ENCODE measurements at places on chromosomes 12 and 14.

- DNase-seq = no peak
Measured at GRCh38 chr12:53514628-53515290, 7.5 kb upstream of the NPFF start.

DNA sequence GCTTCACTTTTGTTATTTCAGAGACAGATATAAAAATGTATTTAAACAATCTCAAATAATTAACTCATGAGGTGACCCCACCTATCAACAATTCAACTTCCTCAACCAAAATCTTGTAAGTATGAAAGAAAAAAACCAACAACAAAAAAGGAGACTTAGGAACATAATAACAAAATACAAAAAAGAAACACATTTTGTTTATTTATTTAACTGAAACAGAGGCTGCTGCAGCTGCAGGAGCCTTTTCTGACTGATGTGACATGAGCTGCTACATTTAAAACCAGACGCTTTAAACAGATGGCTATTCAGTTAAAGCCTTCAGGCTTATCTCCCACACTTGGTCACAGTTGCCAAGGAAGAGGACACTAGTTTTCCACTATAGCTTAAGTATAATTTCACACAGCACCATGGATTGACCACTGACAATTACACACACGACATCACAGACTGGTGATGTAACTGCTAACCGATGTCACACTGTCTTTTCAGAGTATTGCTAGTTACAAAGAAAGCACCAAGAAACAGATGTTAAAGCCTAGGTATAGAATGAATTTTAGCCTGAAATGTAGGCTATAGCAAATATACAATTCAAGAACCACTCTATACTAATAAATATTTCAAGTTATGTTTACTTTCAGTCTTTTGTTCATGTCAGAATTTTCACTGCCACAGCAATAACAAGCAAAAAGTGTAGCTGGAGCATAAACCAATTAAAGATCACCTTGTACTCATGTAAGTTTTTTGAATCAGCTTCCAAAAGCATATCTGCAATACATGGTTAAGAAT lies 113.0 kb downstream of the MED13L start:
- no peak for DNase-seq

DNA sequence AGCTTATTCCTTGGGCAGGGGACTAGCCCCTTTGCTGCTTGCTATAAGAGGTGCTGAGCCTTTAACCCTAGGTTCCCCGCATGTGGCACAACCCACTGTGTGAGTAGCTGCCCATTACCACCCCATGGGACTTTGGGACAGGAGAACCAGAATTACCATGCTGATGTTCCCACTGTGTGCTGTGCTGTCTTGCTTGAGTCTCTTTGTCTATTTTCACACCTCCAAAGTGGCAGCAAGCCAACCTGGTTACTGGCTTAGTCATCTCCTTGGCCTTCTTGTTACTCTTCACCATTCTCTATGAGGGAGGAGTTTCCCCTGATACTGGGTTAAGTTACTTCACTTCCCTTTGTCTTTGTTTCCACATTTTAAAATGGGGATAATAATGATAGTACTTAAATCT lies 73.4 kb upstream of the ETV6 start:
- DNase-seq = no peak

GRCh38 chr12:26551385-26551784 lies 281.6 kb downstream of the ITPR2 start:
- DNase-seq = no peak

DNA sequence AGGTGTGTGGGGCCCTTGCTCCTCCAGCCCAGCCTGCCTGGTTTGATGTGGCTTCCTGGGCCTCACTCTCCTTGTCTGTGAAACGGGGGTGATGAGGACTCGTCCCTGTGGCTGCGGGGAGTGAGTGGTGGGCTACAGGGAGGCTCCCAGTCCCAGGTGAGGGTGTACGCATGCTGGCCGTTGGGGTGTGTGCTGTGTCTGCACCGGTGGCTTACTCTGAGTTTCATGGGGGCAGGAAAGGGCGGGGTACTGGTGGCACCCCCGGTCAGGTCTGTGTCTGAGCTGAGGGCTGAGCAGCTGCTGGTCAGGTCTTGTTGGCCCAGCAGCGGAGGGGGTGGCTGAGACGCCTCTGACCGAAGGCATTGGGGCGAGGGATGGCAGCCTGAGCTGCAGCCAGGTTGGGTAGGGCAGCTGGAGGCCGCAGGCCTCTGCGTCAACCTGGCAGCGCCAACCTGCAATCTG lies 11.2 kb downstream of the ULK1 start:
- DNase-seq = no peak

GRCh38 chr14:100902295-100903133 lies 1.0 kb downstream of the RTL1 start:
- DNase-seq = no peak

- no peak for DNase-seq
Measured at GRCh38 chr12:109513051-109513450, 35.6 kb downstream of the UBE3B start.

DNA sequence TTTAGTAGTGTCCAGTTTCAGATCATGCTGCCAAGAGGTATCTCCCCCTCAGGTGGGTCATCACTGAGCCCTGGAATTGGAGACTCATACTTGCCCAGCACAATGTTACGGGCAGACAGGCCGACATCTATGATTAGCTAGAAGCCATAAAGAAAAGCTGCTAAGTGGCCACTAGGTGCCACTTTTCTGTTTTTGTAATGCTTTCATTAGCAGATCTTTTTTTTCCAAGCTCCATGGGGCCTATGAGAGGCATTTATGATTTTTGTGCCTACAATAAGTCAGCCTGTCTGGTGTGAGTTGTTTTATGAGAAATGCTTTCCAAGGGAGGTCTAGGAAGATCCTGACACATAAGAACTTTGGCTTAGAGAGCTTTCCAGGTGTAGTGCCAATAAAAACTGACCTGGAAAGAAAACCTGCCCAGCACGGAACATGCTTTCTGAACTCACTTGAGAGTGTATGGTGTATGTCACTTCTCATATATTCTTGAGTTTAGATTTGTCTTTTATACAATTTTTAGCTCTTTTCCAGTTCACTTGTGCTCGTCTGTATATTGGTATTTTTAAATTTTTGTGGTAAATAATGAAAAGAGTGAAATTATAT lies 21.8 kb upstream of the SMCO2 start:
- no peak for DNase-seq

DNA sequence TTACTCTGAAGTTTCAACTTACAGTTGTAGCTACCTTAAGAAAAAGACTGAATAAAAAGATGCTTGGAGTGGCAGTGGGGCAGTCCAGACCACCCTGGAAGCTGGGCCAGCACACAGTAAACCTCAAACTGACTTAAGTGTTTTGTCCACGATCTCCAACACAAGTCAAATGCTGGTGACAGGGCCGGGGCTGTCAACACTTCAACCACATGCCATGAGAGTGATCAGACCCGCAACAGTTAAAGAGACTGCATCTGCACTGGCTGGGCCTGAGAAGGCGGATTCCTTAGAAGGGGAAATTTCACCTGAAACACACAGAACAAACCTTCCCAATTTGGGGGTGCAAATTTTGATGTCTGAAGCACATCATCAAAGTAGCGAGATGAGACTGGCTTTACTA lies 223.5 kb upstream of the CAND1 start:
- no peak for DNase-seq

DNA sequence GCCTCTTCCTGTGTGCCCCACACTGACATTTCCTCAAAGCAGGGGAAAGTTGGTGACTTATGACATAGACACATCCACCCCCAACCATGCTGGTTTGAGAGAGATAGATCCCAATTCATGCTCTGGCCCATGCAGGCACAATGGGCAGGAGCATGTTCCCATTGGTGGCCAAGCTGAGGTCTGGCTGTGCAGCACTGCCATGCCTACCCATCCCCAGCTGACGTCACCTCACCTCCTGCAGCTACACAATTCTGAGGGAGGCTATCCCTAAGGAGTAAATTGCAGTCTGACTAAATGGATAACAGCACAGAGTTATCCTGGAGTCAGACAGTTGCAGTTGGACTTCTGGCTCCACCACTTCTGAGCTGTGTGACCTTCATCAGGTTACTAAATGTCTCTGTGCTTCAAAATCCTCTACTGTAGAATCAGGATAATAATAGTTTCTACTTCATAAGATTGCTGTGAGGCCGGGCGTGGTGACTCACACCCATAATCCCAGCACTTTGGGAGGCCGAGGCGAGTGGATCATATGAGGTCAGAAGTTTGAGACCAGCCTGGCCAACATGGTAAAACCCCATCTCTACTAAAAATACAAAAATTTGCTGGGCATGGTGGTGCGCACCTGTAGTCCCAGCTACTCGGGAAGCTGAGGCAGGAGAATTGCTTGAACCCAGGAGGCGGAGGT lies 323.9 kb downstream of the BCL11B start:
- DNase-seq = no peak

DNA sequence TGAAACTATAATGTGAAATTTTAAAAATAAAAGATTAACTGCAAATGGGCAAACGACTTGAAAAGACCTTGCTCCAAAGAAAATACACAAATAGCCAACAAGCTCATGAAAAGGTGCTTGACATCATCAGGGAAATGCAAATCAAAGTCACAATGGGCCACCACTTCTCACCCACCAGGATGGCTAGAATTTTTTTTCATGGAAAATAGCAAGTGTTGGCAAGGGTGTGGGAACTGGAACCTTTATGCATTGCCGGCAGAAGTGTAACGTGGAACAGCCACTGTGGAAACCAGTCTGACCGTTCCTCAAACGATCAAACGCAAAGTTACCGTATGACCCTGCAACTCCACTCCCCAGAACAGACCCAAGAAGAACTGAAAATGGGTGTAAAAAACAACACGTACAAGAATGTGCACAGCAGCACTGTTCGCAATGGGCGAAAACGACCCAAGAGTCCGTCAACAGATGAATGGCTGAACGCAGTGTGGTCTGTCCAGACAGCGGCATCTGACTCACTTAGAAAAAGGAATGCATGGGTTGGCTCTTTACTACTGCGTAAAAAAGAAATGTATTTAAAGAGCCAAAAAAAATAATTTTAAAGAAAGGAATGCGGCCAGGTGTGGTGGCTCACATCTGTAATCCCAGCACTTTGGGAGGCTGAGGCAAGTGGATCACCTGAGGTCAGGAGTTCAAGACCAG lies 40.2 kb downstream of the SCARB1 start:
- DNase-seq = no peak

- DNase-seq = no peak
Measured at GRCh38 chr12:1330477-1330827, 263.9 kb downstream of the FBXL14 start.

DNA sequence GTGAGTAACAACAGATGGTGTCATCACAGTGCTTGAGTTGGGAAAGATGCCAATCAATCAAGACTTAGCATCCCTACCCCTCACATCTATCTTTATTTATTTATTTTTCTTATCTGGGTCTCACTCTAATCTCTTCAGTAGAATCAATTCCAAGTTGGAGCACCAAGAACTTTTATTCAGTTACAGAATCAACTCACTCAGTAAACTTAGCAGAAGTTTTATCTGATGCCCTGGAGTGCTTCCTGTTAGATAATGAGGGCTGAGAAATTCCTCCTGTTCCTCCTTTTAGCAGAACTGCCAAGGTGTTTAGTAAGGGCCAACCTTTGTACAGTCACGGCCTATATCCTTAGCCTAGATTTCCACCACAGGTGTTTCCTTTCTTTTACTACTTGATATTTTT lies 11.3 kb upstream of the SLC5A8 start:
- no peak for DNase-seq

DNA sequence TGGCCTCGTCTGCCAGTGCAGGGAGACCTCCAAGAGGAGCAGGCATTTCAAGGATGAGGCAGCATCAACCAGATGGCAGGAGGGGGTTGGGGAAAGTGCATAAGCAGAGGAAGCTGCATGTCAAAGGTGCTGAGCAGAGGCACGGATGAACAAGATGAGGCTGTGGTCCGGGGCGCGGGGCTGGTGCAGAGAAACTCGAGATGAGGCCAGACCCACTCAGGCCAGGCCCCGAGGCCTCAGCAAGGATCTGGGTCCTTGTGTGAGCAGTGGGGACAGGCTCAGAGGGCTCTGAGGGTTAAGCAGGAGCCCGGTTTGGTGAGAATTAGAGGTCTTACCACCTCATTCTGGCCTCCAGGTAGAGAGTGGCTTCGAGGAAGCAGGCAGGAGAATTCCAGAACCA lies 98.8 kb downstream of the DICER1 start:
- DNase-seq = no peak

GRCh38 chr12:57389033-57389432 lies 41.8 kb downstream of the R3HDM2 start:
- no peak for DNase-seq

- DNase-seq = no peak
Measured at GRCh38 chr14:54768501-54769129, 134.0 kb downstream of the GCH1 start.

GRCh38 chr12:124327362-124328043 lies 32.6 kb downstream of the RFLNA start:
- DNase-seq = no peak

- no peak for DNase-seq
Measured at GRCh38 chr12:76084863-76085519, 506 bp upstream of the NAP1L1 start.

DNA sequence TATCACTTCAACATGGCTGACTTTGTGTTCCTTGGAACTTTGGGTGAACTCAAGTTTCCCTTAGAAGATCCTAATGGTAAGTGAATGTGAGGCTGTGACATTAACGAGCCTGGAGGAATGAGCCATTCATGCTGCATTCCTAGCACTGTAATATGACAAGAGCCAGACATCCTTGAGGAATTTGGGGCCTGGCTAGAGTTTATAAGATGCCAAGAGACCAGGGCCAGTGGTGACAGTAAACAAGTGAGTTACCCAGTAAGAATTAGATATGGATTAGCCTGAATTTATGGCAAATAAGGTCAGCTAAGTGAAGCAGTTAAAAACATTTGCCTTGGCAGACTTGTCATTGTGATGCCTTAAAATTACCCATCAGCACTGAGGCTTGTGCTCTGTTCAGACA lies 232.4 kb downstream of the AKAP6 start:
- no peak for DNase-seq

DNA sequence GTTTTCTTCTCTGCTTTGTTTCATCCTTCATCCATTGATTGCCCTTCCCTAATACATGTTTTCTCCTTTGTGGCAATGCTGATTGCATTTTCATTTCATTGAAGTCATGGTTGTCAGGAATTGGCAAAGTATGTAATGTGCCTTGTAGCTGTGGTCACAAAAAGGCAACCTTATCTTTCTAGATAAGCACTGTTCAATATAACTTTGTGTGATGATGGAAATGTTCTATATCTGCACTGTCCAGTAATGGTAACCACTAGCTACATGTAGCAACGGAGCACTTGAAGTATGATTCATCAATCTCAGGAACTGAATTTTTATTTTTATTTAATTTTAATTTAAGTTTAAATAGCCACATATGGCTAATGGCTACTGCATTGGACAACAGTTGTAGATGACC lies 79.8 kb downstream of the PCNX1 start:
- DNase-seq = no peak

Data from stimulated activated naive CD4-positive, alpha-beta T cell (primary cell).